ENCODE measurements at places on chromosomes 2 and 18.

- DNase-seq, result no peak
These were observed 108.9 kb upstream of the CDC42EP3 start for GRCh38 chr2:37780387-37780676.

DNA sequence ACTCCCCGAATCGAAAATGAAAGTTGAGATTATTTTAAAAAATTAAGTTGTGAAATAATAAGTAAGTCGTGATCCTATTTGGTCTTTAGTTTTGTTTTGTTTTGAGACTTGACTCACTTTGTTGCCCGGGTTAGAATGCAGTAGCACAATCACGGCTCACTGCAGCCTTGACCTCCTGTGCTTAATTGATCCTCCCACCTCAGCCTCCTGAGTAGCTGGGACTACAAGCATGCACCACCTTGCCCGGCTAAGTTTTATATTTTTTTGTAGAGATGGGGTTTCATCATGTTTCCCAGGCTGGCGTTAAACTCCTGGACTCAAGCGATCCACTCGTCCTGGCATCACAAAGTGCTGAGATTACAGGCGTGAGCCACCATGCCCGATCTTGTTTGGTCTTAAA lies 326.2 kb downstream of the MYCN start:
- DNase-seq, result no peak

DNA sequence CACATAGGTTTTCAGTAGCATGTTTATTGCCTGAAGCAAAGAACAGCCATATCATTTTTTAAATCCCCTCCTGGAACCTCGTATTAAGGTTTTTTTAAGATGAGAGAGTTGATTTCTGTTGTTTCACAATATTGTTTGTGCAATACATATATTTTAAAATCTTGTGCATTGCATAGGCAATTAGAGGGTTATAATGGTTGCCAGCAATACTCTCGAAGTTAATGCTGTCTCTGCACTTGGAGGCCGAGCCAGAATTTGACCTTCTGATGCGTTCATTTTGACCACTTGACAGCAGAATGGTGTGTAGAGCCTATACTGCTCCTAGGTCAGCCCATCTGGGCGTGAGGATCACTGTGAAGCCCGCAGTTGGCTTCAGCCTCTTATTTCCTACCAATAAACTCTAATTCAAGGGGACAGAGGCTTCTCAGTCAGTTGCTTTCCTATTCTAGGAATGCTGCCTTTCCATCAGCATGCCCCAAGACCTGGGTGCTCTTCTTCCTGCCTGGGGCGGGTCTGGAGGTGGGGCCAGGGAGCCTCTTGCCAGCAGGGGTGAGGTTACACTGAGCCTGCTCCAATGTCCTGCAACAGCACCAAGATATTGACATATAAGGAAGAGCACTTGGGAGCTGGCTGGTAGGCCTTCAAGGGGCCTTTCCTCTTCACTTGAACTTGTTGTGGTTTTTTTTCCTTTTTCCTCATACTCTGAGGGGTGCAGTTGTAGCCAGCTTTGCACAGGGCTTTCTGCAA lies 91.4 kb upstream of the BCL2L11 start:
- DNase-seq, result no peak

GRCh38 chr2:157170299-157170698 lies 87.2 kb upstream of the GALNT5 start:
- DNase-seq, result no peak

DNA sequence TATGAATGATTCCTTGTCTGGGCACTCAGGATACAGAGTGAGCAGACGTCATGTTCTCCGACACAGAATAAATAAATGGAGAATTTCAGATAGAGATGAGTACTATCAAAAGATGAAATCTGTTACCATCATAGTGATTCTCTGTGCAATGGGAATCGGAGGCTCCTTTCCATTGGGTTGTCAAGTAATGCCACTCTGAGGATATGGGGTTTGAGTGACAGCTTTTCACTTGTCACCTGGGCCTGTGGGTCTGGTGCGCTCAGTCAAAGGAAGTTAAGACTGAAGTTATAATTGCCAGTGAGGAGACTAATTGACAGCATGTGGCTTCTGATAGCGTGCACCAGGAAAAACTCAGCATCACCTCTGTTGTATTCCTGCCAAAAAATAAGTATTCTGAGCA lies 387.2 kb downstream of the SOX11 start:
- DNase-seq, result no peak

DNA sequence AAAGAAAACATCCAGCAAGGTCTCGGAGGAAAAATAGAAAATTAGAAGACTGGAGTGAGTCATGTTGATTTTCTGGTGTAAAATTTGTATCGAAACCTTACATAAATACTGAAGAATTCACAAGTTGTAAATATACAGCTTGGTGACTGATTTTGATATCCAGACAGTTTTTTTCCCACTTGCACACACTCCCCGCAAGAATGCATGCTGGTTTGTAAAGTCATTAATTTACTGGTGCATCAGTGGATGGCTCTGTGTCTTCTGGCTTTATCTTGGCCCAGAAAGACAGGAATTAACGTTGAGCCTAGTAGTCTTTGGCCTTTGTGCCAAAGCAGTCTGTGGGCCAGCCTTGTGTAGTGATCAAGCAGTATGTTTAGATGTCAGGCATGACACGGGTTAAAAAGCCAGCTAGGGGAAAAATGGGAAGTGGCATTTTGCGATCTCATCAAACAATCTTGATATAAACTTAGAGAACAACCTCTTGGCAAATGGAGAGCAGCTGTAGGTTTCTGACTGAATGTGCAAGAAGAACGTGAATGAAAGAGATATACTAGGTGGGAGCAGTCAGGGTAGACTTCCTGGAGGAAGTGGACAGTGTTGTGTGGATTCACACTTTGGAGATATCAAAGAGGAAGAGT lies 22.7 kb upstream of the CASP8 start:
- no peak for DNase-seq
